ENCODE measurements at places on chromosomes 2 and 18.
A peak's percentile ranks its signal among the peaks of the same experiment; 100 is the strongest.

DNA sequence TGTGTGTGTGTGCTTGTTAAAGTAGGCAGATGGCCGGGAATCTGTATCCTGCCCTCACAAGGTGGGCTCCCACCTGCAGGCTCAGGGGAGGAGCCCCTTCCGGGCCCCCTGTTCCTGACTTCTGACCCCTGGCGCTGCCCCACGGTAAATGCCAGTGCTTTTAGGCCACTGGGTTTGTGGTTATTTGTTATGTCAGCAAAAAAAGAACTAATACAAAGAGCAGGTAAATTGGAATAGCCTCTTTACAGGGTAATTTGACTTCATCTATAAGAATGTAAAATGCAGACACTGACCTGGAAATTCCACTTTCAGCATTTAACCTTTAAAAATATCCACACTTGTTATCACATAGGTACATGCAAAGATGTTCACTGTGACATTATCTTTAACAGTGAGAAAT is 44.2 kb downstream of the RTP5 start:
- DNase-seq = no peak

DNA sequence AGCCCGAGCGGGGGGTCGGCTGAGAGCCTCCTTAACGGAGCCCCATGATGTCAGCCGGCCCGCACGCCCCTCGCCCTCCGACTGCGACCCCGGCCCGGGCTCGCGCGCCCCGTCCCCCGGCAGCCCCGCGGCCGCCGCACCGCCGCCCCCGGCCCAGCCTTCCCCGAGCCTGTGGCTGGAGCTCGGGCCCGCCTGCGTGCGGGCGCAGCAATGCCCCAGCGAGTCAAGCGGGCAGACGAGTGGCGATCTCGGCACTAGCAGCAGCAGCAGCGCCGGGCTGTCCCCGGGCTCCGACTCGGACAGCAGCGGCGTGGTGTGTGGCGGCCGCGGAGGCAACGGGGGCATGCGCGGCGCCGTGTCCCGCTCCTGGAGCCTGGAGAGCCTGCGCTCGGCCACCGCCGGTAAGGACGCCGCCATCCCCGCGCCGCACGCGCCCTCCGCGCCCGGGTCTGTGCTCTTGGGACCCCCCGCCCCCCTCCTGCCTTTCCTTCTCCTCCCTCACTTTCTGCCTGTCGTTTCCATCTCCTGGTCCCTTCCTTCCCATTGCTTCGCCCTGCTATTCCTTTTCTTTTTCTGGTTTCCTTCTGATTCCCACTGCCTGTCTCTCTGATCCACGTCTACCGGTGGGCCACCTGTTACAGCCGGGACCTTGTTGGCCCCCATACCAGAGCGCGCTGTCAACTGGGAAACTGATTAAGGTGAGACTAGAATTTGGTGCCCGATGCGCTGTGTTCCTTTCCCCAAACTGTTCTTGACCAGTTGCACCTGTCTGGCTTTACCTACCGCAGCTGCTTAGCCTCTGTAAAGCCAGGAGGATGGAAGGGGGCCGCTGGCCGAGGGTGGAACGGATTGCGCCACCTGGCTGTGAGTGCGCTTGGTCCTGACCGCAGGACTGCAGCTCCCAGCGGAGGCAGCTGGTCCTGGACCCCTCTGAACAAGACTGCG is 127.4 kb downstream of the ARHGEF4 start:
- no peak for DNase-seq

DNA sequence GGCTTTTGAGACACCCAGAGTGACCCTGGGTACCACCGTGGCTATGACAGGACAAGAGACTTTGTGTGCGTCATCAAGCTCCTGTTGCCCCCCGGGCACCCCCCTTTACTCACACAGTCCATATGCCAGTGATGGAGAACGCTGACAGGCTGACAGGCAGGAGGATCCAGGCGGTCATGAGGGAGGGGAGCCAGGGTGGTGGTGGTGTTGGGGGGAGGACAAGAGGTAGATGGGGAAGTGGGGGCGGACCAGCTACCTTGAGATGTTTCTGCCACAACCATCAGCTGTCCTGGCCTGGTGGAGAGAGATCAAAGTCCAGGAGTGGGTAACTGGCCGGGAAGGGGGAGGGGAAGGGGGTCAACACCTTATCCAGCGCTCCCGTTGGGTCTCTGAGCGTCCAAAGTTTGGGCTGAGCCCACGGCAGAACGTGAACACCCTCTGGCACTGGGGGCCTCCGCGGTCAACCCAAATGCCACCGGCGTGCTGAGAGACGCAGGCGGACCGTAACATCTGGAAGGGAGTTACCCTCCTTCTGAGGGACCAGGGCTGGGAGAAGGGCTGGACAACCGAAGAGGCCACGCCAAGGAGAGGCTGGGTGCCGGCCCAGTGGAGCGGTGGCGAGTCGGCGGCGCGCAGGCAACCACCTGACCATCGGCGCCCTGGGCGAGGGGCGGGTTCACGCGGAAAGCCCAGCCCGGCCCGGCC is 575 bp downstream of the TMEM150A start:
- DNase-seq = peak; percentile 26

DNA sequence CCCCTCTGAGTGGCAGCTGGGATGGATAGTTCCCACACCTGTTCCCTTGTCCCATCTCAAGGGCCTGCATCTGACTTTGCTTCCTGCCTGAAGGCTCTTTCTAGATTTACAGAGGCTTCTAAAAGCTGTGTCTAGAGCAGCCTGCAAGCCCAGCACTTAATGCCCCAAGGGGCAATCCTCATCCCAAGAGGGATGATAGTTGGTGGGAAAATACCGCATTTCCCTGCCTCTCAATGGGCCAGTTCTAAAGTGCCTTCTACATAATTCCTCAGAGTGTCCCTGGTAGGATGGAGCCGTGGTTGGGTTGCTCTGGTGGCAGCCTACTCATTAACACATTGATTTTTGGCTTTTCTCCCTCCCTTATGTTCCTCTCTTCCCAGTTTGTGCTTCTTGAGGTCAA is 29.5 kb downstream of the LAMA3 start:
- no peak for DNase-seq

DNA sequence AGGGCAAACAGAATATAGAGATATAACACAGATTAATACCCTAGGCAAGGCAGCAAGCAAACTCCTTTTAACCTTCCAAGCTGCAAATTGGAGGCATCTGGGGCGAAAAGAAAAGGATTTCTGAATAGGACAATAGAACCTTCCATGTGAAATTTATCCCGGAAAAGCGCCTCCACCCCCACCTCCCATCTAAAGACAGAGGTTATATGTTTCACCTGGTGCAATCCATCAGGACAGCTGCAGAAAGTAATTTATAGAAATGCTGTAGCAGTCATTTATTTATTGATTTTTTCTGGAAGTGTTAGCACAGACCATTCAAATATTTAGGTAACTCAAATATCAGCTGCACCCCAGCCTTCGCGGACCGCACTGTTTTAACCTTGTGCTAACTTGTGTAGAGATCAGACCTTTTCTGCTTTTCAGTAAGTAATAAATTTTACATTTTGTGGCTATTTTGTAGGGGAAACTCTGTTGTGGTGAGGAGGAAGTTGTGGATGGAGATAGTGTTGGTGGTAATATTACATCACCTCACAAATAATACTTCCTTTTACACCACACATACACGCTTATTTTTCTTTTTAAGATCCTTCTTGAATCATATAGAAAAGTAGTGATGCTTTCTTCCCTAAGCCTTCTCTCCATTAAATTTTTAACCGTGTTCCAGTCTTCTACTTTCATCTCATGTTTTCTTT is 919.3 kb upstream of the CDH2 start:
- DNase-seq = no peak
